ENCODE measurements at places on chromosomes 3 and 15.

- no peak for DNase-seq
Measured at GRCh38 chr3:32198714-32199113, 39.8 kb upstream of the CMTM8 start.

DNA sequence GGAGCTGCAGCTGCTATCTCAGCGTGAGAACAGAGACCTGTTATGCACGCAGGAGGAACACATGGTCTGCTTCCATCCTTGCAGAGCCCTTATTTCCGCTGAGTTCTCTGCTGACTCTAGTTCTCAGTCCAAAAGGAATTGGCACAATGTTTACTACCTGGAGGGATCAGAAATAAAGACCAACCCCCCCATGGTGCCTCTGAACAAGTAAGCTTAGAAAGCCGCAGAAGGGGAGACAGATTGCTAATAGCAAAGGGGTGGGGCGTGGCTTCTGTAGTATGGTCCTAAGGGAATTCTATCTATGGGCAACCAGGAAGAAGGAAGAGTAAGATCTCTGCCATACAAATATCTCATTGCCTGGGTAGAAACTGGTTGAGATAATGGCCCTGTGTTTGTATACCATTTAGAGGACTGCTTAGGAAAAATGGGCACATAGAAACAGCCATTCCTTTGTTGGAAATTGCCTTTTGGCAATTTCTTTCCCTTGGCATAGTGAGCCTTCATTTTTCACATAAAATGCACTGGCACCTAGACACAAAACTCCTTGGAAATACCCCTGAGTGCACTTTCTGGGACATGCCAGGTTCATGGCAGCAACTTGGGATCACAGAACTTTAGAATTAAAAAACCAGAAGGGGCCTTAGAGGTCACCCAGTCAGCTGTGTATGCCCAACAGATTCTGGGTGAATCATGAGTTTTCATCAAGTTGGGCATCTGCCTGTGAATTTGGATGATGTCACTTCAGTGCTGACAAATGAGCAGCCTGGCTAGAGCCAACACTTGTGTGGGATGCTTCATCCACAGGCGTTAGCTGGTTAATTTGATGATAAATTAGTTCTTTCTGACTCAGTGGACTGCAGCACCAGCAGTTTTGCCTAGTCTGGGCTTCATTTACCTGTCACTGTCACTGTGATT is 57.4 kb upstream of the STXBP5L start:
- no peak for DNase-seq

- DNase-seq, result no peak
Measured at GRCh38 chr15:34606131-34606530, 22.7 kb upstream of the GOLGA8B start.

DNA sequence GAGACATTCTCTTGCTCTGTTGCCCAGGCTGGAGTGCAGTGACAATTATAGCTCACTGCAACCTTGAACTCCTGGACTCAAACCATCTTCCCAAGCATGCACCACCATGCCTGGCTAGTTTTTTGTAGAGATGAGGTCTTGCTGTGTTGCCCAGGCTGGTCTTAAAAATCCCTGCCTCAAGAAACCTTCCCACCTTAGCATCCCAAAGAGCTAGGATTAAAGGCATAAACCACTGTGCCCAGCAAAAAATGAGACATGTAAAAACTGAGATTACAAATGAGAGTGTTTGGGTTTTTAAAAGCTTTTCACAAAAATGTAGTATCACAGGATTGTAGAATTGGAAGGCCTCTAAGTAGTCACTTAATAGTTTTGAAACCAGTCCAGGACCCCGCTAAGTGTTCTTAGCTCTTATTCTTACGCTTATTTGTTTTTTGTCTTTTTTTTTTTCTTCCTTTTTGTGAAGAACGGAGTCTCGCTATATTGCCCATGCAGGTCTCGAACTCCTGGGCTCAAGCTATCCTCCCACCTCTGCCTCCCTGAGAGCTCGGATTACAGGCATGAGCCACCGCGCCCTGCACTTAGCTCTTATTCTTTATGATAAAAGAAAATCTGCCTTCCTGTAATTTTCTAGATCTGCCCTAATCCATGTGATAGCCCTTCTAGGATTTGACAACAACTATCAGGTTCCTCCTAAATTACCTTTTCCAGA is 31.5 kb downstream of the KLHL18 start:
- DNase-seq, result no peak

GRCh38 chr3:145807990-145808389 is 353.0 kb downstream of the PLOD2 start:
- DNase-seq, result no peak

GRCh38 chr15:100350434-100351226 is 8.9 kb upstream of the ADAMTS17 start:
- DNase-seq, result no peak

- DNase-seq, result no peak
Measured at GRCh38 chr3:189395825-189396224, 224.1 kb downstream of the TPRG1 start.

- DNase-seq, result no peak
Measured at GRCh38 chr3:128293930-128294329, 140.6 kb downstream of the EEFSEC start.

- no peak for DNase-seq
Measured at GRCh38 chr15:42152196-42152920, 4.1 kb downstream of the PLA2G4F start.

DNA sequence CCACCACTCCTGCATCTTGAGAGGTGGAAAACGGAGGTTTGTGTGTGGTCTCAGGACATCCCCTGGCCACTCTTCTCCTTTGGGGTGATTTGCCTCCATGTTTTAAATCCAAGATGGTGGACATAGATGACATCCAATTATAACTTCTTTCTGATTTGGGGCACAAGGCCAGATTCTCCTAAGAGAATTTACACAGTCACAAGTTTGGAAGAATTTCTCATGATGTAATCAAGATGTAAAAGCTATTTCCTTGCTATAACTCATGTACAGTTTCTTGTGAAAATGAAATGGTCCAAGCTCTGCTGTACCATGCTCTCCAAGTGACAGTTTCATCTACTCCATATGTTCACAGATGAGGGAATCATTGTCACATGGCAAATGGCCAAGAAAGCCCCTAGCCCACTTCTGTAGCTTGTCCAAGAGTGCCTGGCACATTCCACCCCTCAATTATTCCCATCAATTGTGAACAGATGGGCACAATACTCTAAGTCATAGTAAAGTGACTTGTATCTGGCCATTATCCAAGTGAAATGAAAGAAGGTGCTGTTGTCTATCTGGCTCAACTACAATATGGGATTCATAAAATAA is 134.6 kb upstream of the ROPN1 start:
- peak; percentile 24 for DNase-seq

DNA sequence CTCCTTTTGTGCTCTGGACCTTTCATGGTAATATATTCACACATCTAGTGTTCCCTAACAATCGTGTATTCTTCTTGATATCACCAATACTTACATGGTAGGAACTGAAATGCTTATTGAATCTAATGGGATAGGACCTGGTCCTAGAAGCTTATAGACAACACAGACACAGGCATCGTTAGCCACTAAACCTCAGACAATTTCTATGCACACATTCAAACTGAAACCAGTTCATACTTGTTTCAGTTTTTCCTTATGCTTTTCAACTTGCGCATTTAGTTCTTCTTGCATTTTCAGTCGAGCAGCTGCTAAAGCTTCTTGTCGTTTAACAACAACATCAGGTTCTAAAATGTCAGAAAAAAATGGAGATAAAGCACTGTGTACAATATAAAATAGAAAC is 2.3 kb downstream of the SELENOS start:
- DNase-seq, result no peak

DNA sequence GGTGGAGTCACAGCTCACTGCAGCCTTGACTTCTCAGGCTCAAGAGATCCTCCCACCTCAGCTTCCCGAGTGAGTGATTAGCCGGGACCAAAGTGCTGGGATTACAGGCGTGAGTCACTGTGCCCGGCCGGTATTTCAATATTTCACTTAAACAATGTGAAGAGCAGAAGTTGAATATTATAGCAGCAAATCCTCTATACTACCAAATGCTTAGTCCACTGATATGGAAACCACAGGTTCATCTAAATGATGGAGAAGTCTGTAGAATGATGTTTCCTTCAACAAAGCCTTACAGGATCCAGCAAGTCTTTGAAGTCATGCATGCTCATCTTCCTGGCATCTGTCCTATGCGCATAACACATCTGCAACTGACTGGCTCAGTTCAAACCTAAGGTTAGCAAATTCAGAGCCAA is 20.3 kb upstream of the UACA start:
- no peak for DNase-seq

DNA sequence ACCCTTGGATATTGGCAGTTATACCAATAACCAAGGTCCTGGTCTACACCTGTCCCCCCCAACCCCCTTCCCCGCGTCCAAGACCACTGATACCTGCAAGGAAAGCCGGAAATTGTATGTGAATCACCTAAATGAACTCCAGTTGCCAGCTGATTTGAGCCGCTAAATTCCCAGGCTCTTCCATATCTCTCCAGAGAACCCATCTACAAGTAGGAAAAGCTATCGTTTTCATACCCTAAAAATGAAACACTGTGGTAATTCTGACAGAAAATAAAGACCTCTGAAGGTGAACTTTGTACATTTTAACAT is 114.2 kb upstream of the ICE2 start:
- no peak for DNase-seq

GRCh38 chr3:24160424-24161095 is 215.5 kb downstream of the NR1D2 start:
- DNase-seq, result no peak

DNA sequence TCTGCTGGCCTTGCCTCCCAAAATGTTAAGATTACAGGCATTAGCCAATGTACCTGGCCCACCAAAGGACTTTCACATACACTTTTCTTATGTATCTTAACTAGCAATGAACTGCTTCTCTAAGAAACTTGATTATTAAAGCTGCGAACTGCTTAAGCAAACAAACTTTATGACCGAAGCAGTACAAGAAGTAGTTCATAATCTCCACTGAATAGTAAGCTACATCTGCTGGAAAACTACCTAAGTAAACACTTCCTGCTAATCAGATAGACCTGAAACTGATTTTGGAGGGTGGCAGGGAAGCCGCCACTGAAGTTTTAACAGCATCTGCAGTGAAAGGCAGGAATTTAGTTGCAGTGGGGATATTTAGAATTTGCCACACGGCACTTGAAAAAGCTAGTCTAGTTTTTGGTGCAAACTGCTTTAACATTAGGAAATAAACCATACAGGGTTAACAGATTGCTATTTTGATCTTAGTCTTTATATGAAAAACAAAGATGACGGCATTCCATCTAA is 8.1 kb downstream of the HYPK start:
- no peak for DNase-seq

GRCh38 chr3:25283613-25284012 is 144.4 kb upstream of the RARB start:
- no peak for DNase-seq

DNA sequence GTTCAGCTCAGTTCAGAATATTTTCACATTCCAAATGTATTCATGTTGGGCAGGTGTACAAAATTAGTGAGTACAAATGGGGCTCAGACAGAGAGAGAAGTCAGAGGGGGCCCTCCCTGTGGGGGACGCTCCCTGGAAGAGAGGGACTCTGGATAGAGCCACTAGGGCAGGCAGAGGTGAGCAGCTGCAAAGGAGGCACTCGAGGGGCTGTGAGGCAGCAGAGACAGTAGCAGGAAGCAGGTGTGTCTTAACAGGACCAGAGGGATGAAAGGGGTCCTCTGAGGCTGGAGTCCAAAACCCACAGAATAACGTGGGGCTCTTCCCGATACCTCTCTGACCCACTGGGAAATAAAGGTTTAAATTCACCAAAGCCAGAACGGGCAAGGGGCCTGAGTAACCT is 127.1 kb downstream of the MEGF11 start:
- no peak for DNase-seq

DNA sequence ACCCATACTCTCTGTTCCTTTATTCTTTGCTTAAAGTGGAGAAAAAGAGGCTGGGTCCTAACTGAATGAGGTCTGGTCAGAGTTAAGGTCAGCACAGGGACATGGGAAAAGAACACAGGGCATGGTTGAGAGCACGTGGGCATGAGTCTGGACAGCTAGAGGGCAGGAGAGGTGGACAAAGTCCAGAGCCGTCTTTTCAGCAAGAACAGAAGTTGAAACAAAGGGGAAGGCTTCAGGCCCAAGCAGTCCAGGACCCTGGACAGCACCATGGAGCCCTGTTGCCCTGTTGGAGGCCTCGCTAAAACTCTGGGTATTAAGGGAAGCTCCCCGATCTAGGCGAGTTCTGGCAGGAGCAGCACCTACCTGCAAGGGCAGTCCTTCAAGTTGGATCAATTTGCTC is 50.7 kb downstream of the XYLB start:
- DNase-seq, result no peak

DNA sequence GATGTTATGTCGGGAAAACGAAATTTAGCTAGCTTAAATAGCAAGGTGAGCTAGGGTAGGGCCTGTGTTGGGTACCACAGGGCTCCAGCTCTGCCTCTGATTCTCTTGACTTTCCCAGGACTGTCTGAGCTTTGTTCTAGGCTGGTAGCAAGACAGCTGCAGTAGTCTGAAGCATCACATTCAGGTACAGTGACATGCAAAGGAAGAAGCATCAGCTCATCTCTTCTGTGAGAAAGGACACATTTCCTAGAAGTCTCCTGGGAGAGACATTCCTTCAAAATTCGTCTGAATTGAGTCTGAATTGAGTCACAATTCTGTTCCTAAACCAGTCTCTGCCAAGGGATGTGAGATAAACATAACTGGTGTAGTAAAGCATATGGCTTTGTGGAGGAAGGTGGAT is 8.5 kb upstream of the UBXN7 start:
- no peak for DNase-seq

- no peak for DNase-seq
Measured at GRCh38 chr15:66089509-66089908, 164.0 kb downstream of the MEGF11 start.

DNA sequence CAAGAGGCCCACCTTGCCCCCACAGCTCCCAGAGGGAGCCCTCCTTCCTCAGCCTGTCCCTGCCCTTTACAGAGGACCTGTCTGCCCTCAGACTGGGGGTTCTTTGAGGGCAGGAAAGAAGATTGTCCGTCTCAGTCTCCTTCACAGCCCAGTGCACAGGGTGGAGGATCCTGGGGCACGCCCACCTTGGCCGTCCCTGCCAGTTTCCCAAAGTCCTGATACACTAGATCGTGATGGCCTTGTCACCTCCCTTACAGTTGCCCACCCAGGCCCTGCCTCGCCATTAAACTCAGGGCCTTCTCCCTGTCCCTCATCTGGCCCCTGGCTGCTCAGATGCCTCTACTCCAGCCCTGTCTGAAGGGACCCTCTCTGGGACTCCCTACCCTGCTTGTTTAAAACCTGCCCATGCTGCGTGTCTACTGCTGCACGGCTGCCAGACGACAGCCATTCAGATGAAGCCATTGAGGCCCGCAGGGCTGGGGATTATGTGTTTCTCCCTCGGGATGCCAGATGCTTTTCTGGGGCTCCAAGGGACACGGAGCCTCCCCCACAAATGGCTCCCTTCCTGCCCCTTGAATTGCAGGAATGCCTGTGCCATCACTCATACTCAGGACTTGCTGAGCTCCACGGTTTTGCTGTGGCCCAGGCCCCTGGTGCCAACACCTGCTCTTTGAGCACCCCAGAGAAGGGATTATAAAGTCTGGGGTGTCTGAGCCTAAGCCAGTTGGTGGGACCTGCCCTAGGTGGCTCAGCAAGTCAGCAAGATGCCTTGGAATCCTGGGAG is 27.8 kb downstream of the ACSBG1 start:
- no peak for DNase-seq

- no peak for DNase-seq
Measured at GRCh38 chr15:82569834-82570233, 29.6 kb upstream of the RPS17 start.
